AG08395 (cell line): ENCODE measurements at places on chromosomes 2 and 18.

DNA sequence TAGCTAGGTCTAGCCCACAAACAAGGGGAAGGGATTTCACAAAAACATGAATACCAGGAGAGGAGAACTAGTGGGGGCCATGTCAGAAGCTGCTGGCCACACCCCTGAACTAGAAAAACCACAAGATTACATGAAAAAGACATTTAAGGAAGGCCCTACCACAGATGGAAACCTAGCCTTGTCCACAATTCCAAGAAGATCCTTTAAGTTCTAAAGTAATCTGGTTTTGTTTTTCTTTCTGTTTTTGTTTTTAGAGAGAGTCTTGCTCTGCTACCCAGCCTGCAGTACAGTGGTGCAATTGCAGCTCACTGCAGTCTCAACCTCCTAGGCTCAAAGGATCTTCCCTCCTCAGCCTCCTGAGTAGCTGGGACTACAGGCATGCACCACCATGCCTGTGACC is 34.2 kb upstream of the CAB39 start:
- no peak for DNase-seq

DNA sequence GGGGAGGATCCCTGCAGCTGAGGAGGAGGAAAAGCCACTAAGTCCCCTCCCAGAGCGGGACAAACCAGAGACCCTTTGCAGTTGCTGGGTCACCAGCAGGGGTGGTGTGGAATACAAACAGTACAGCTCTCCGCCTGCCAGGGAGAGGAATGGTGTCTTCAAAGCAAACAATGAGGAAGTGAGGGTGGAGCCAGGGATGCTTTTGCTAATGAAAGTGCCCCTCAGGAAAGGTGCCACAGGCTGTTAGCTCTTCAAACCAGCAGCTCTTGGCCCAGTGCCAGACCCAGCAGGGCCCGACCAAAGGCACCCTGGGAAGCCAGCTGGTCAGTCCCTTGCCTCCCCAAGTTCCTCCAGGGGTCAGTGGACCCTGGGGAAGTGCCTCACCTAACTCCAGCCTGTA is 102.8 kb downstream of the HIBCH start:
- DNase-seq: no peak

GRCh38 chr2:204479557-204479956 is 65.7 kb upstream of the PARD3B start:
- no peak for DNase-seq

DNA sequence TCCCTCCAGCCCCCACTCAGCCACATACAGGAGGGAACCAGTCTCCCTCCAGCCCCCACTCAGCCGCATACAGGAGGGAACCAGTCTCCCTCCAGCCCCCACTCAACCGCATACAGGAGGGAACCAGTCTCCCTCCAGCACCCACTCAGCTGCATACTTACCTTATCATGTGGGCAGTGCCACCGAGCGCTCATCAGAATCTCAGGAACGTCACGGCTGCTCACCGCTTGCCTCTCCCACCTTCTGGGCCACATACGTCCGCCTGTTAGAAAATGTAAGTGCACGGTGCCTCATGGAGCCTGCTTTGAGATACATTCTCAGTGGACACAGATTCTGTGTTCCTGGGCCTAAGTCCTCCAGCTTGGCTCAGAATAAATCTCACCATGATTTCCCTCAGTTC is 124.8 kb downstream of the PXDN start:
- DNase-seq: no peak

DNA sequence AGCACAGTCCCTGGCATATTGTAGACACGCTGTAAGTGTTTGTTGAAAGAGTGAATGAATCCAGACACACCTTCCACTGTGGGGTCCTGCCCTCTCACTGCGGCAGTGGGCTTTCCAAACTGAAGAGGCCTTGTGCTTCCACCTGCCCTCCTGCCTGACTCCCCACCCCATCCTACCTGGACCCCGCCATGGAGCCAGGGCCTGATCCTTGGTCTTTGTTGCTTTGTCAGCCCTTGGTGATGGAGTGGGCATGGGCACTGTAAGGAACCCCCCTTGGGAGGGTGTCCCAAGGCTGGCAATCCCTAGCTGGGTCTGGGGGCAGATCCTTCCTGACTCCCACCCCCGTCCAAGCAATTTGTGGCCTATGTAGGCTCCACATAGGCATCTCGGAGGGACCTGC is 33.1 kb downstream of the KLHL29 start:
- no peak for DNase-seq

- no peak for DNase-seq
These were observed 23.4 kb downstream of the MBOAT2 start for GRCh38 chr2:8980096-8980495.

DNA sequence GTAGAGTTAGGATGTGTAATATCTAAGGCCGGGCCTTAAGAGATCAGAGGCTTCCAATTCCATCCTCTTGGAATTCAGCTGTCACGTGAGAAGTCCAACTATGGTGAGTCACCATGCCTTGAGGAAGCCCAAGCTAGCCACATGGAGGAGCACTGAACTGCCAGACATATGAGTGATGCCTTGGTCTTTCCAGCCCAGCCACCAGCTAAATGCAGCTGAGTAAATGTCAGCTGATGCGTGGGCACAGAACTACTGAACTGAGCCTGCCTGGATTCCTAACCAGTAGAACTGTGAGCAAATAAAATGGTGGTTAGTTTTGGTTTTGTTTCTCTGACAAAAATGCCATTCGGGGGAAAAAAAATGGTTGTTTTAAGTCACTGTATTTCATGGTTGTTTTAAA is 153.7 kb upstream of the SERTAD2 start:
- peak; percentile 94 for DNase-seq
